ENCODE measurements at places on chromosomes 6 and 20.

DNA sequence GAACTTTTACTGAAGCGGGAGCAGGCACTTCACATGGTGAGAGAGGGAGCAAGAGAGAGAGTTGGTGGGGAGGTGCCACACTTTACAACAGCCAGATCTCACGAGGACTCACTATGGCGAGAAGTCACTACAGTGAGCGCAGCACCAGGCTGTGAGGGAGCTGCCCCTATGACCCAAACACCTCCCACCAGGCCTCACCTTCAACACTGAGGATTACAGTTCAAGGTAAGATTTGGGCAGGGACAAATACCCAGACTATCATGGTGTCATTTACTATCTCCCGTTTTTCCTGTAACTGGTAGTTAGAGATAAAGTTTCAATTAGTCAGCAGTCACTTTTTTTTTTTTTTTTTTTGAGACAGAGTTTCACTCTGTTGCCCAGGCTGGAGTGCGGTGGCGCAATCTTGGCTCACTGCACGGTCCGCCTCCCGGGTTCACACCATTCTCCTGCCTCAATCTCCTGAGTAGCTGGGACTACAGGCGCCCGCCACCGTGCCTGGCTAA lies 7.8 kb downstream of the RBCK1 start:
- no peak for DNase-seq

- no peak for DNase-seq
These were observed 71.9 kb downstream of the FAM120B start for GRCh38 chr6:170378502-170378901.

GRCh38 chr20:63863021-63863797 lies 1.9 kb upstream of the TPD52L2 start:
- DNase-seq = no peak

DNA sequence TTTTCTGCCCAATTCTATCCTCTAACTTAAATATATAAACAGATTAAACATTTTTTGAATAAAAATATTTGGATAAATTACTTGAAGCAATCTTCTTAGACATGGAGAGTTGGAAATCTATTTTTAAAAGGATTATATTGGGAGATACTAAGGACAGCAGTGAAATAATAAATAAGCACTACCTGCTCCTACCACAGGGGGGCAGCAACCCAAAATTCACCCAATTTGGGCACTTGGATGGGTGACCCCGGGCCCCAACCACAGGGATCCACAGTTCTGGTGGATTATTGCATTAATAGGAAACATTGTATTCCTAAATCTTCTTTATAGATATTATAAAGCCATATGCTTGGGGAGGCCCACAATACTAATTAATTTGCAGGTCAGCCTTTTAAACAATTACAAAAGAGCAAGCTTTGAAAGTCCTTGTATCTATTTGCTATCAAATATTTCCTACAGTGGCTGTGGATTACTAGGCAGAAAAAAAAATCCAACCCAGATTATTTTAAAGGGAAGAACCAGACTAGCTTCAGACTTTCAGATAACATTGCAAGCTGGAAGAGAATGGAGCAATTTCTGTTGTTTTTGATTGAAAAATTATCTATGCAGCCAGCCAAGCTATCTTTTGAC lies 66.4 kb upstream of the PDE10A start:
- DNase-seq = no peak

- DNase-seq = peak; percentile 8
These were observed 15.1 kb upstream of the PPP1R16B start for GRCh38 chr20:38790200-38791053.

GRCh38 chr6:157219201-157220200 lies 103.8 kb downstream of the TMEM242 start:
- no peak for DNase-seq

DNA sequence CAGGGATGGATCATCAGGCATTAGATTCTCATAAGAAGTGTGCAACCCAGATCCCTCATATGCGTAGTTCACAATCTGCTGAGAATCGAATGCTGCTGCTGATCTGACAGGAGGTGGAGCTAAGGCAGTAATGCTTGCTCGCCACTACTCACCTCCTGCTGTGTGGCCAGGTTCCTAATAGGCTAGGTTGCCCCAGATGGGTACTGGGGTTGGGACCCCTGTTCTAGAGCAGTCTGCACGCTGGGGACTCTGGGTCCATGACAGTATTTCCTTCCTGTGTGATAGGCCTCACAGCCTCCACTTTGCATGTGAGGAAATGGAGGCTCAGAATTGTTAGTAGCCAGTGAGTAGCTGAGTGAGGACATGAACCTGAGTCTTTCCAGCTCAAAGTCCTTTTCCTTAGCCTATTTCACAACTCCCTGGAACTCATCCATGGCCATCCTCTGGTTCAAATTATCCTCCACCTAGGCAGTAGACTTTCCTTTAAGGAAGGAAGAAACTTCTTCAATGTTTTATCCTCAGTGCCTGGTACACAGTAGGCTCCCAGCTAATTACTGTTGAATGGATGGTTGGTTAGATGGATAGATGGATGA lies 117.2 kb downstream of the SYCP2 start:
- no peak for DNase-seq

DNA sequence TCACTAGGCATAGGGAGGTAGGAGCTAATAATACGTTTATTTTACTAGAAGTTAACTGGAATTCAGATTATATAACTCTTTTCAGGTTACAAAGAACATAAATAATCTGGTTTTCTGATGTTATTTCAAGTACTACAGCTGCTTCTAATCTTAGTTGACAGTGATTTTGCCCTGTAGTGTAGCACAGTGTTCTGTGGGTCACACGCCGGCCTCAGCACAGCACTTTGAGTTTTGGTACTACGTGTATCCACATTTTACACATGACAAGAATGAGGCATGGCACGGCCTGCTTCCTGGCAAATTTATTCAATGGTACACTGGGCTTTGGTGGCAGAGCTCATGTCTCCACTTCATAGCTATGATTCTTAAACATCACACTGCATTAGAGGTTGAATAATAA lies 1.1 kb downstream of the HFE start:
- DNase-seq = no peak

DNA sequence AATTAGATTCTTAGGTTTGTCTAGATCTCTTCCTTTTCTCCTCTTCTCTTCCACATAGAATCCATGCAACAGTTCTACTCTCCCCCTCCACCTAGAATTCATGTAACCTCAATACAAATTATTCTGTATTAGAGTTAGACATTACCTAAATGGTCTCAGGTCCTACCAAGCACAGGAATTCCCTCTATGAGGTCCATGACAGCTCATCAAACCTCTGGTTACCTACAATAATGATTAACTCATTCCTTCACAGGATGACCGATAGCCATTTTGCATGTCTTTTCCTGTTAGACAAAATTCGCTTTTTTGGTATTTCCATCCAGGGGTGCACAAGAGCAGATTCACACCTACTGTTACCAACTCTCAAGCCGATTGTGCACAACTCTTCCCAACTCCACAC lies 27.4 kb upstream of the BMP2 start:
- no peak for DNase-seq

GRCh38 chr6:13978787-13979186 lies 54.0 kb downstream of the RNF182 start:
- DNase-seq = no peak

DNA sequence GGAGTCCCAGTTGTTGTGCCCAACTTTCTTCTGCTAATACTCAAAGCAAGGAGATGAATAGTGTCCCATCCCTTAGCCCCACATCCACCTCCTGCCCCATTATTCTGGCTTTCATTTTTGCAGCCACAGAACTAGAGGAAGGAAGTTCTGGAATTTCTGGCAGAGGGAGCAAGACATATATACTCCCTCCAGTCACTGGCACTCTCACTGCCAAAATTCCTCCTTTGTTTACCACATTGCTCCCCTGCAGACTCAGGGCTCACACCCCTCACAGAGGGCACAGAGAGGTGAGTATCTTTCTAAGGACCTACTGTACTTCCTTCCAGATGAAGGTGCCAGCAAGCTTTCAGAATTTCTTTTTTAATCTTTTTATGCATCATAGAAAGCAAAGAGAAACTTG lies 168.0 kb upstream of the ID4 start:
- no peak for DNase-seq

- DNase-seq = no peak
These were observed 133.6 kb upstream of the NOX3 start for GRCh38 chr6:155589190-155589589.

- DNase-seq = no peak
These were observed at the start of gene FNDC1 for GRCh38 chr6:159169193-159169555. TSS of gene FNDC1 (plus strand) at chr6:159169400. CDS start at chr6:159169597, 197 bp downstream.

GRCh38 chr20:37521061-37521771 lies at the start of gene NNAT:
TSS of gene NNAT (plus strand) at chr20:37521250. CDS start at chr20:37521332, 82 bp downstream.
- no peak for DNase-seq

DNA sequence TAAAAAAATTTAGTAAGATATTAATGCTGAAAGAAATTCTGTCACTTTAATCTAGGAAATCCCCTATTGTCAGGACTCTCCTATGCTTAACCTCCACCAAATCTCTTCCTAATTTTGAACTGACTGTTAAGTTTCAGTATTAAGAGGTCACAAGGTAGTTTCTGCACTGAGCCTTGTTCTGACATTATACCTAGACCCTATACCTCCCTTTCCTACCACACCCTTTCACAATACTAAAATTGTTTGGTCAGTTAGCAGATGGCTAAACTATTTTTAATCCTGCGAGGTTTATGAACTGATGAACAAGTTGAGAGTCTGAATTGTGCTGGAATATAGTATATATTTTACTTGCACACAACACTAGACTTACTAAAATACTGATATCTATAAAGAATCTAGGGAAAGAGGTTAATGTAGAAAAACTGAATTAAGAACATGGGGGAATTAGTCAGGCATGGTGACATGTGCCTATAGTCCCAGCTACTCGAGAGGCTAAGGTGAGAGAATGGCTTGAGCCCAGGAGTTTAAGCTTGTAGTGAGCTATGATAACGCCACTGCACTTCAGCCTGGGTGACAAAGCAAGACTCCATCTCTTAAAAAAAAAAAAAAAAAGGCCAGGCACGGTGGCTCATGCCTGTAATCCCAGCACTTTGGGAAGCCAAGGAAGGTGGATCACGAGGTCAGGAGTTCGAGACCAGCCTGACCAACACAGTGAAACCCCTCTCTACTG lies 51.5 kb downstream of the HBS1L start:
- no peak for DNase-seq

DNA sequence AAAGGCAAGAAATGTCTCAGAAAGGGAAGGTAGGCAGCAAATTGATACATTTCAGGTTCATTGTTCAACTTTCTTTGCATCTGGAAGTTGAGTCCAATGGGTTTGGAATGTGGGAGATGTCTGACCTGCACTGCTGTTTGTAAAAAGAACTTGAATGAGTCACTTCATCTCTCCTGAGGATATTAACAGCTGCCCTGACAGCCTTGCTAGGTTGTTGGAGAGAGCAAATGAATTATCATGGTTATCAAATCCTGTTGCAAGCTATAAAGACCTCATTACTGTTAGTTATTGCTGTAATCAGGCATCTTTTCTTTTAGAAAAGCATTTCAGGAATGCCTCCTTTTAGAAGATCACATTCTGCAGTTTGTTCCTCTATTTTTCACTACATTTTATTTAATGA lies 23.0 kb upstream of the FLRT3 start:
- DNase-seq = no peak

- DNase-seq = no peak
These were observed 29.1 kb downstream of the RALY start for GRCh38 chr20:34022839-34023234.

DNA sequence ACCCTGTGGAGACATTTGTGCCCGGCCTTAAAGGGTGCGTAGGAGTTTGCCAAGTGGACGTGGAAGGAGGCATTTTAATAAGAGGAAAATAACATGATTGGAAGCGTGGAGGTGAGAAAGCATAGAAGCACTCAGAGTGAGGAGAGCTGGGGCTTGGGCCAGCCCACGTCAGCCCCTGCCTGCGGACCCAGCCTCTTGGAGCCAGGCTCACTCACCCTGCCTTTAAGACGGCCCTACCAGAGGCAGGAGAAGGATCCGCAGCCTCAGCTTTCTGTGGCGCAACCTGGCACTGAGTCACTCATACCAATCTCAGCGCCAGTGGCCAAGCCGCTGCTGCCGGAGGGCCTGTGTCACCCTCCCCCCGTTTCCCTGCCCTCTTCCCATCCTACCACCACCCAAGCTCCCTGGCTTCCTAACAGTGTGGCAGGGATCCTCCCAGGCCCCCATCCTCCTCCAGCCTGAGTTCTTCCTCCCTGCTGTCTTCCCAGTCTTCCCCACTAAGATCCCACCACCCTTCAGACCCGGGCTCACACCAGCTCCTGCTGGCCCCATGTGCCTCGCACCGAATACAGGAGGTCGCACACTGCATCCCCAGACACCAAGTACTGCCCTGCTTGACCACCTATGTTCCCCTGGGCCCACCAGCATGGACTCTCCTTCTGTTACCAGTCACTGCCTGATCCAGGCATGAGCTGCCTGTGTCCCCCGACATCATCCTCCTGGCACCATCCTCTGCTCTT lies 285.2 kb downstream of the UST start:
- DNase-seq = peak; percentile 84

- DNase-seq = no peak
These were observed 58.9 kb downstream of the KIZ start for GRCh38 chr20:21184819-21185218.

DNA sequence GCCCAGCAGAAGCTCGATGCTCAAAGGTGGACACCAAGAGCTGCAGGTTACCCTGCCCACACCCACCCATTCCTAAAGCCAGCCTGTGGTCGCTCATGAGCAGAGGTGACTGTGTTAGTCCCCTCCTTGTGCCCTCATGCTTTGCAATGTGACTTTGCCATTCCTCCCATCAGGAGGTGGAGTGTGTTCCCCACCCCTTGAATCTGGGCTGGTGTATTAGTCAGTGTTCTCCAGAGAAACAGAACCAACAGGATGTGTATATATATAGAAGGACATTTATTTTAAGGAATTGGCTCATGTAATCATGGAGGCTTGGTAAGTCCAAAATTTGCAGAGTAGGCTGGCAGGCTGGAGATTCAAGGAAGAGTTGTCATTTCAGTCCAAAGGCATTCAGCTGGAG lies 54.4 kb upstream of the RNF24 start:
- DNase-seq = no peak

DNA sequence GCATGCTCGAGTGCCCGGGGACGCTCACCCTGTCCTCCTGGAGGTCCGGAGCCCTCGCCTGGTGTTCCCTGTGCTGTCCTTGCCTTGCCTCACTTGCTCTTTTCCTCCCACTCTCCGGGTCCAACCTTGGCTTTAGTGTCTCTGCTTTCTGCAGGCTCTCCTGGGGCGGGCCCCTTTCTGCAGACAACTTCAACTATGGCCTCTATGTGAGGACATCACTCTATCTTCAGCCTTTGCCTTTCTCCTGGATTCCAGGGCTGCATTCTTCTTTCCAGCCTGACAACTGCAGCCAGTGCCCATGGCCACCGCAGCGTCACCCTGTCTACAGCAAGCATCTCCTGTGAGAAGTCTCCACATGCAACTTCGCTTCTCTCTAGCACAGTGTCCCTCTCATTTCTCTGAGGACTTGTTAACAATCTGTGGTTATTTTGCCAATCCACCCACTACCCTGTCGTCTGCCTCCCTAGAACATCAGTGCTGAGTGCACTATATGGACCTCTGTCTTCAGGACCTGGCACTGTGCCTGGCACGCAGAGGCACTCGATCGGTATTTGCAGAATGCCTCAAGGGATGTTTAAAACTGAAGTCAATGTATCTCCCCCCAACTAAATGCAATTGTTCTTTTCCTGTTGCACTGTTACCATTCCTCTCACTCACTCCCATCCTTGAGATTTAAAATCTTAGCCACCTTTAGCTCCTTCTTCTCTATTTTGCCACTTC lies 35.9 kb downstream of the FOXC1 start:
- no peak for DNase-seq

- DNase-seq = no peak
These were observed 296.8 kb downstream of the UTRN start for GRCh38 chr6:144581812-144582537.
